ENCODE measurements at places on chromosomes 5 and 9.

- DNase-seq, result no peak
Measured at GRCh38 chr5:131607418-131607817, 27.6 kb downstream of the RAPGEF6 start.

DNA sequence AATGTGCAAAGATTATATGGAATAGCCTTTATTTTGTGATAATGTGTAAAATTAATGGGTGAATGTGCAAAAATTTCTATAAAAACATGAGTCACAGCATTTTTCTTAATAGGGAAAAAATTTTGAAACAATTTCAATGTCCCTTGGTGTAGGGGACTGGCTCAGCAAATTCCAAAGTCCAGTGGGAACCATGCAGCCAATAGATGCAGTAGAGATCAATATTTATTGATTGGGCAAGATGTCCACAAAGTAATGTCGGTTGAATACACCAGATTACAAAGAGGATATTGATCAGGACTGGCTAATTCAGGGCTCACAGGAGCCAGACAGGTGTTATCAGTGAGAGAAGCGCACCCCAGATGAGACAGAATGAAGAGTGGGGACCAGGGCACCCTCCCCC lies 62.5 kb downstream of the AMBP start:
- no peak for DNase-seq

DNA sequence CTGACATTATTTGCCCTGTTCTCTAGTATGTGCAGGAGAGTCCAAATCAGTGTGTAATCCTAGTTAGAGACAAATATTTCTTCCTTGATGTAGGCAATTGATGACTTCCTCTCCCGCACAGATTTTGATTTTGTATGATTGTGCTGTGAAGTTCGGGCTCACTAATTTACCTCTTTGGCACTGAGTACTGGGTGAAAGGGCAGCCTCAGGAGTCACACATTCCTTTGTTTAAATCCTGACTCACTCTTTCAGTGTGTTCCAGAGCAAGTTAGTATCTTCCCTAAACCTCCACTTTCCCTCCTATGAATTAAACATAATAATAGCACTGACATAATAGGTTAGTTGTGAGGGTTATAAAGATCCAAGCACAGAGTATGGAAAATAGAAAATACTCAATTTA lies 269.7 kb downstream of the ISL1 start:
- no peak for DNase-seq

DNA sequence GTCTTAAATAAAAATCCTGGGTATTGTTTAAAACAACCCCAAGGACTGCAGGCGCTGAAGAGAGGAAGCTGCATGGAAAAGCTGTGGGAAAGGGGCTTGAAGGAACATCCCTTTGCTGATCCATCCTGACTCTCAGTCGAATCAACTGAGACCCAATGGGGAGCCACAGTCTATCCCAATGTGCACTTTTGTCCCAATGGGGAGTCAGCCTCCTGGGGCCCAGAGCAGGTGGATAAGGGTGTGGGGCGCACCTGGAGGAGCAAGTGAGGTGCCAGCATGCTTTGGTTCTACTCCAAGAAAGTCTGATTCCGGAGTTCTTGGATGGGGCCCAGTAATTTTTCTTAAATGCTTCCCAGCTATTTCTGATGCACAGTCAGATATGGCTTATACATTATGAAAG lies 118.1 kb downstream of the COL23A1 start:
- DNase-seq, result no peak

- no peak for DNase-seq
Measured at GRCh38 chr5:83058726-83059125, 18.5 kb downstream of the TMEM167A start.

GRCh38 chr9:7935681-7936080 lies 136.1 kb upstream of the DMAC1 start:
- DNase-seq, result no peak

GRCh38 chr9:104948277-104948676 lies 20.3 kb upstream of the ABCA1 start:
- no peak for DNase-seq

DNA sequence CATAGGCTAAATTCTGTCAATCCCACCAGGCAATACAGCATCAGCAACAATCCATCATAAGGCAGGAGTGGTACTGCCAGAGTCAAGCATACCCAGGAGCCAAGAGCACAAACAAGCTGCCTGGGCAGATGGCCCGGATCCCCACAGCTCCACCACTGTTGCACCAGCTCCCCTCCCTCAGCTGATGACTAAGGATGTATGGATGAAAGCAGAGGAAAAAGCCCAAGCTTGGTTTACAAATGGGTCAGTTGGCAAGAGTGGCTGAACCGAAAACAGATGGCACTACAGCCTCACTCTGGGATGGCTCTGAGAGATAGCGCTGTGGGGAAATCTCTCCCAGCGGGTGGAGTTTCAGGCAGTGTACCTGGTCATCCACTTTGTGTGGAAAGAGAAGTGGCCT lies 29.4 kb downstream of the DROSHA start:
- DNase-seq, result peak; percentile 94

- no peak for DNase-seq
Measured at GRCh38 chr5:65068410-65068809, 299.7 kb downstream of the CWC27 start.

DNA sequence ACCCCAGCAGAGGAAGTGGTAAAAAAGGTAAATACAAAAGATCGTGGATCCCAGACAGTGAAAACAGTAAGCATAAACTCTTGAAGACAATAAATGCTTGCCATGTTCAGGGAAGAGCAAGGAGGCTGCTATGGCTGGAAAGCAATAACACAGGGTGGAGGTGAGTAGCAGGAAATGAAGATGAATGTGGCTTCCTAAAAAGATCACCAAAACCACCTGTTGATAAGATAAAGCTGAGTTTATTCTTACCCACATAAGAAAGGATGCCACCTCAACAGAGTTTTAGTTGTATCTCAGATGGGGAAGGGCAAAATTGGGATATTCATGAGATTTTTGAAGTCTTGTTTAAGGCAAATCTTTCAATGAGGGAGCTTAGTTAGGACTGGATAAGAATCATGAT lies 273.3 kb downstream of the MSX2 start:
- DNase-seq, result no peak

GRCh38 chr5:156164306-156164705 lies 162.7 kb upstream of the SGCD start:
- DNase-seq, result no peak

Data from NCI-H1694 treated with DMSO at 0.1 percent for 48 hours (cell line).